Stimulated activated naive CD4-positive, alpha-beta T cell treated with Interleukin-2 at 50 U/mL for 16 hours (primary cell): ENCODE measurements at places on chromosomes 12 and 14.

GRCh38 chr14:99101855-99102461 lies 170.0 kb downstream of the BCL11B start:
- DNase-seq = no peak

- peak; percentile 1 for DNase-seq
These were observed 199.5 kb downstream of the ANO6 start for GRCh38 chr12:45415393-45415817.

DNA sequence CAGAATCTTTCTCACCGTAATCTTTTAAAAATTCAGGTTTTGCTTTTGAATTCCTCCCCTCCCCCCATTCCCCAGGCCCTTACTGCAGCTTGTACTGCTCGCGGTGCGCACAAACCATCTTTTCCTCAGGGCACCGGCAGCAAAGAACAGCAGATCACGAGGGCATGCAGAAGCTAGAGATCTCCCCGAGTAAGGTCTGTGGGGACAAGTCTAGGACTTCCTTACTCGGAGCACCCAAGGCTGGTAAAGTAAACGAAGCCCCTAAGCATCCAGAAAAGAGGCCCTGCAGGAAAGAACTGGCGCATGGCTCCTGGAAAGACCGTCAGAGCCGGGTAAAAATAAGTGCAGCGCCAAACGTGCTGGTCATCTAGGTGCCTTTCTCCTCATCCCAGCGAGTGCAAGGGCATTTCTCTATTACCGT lies 727 bp downstream of the LDHB start:
- peak; percentile 45 for DNase-seq

DNA sequence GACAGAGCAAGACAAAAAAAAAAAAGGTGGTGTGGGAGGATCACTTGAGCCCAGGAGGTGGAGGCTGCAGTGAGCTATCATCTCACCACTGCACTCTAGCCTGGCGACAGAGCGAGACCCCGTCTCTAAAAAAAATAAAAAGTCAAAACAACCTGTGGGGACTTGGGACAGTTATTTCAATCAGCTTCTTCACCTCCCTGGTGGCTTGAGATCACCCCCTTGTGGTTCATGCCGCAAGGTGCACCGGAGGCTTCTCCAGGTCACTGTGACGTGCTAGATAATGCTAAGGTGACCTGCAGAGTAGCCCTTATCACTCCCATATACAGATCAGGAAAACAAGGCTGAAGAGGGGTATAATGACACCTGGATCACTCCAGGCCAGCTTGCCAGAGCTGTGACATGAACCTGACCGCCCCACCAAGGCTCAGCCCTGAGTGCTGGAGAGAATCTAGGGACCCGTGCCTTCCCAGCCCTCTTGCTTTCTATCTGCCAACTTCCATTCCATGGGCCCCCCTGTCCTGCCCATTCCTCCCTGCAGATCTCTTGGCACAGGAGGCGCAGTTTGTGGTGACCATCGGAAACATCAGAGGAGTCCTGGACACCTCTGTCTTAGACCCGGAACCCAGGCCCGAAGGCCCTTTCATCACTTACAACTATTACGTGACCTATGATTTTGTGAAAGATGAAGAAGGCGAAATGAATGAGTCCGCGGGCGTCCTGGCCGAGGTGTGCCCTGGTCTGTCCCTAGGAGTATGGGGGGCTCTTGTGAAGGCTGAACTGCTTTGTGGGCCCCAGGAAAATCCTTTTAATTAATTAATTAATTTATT lies 8.1 kb downstream of the LRRC43 start:
- peak; percentile 56 for DNase-seq

DNA sequence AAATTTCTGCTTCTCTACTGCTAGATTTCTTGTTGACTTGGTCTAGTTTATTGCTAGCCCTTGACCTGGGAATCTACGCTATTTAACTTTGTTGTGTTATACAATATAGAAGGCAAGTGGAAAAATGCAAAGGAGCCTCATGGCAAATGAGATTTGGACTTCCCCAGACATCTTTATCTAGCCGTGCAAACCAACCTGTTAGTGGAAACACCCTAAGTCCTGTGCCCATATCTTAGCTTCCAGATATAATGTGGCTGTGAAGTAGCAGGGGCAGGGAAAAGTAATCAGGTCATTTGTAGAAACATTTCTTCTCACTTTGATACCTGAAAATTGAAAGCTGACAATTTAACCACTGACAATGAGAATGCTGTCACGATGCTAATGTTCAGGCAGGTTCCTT lies 90.7 kb upstream of the ATP2B1 start:
- DNase-seq = no peak

GRCh38 chr14:30054201-30054600 lies 126.6 kb upstream of the PRKD1 start:
- no peak for DNase-seq

DNA sequence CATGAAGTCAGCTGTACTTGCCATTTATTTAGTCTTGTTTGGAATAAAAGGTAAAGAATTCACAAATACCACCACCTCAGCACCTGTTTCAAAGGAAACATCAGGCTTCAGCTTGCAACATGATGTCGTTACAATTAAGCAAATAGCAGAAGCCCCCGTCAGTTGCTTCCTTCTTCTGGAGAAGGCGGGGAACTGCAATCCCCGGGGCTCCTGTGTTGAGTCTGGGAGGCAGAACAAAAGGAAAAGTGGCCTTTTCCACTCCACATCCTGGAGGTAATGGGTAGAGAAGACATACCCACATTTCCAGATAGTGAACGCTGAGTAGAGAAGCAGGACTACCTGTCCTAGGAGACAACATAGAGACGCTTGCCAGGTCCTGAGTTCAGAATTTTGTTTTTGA lies 92.8 kb downstream of the DNAH10 start:
- no peak for DNase-seq

GRCh38 chr14:104654119-104654518 lies 35.3 kb upstream of the INF2 start:
- DNase-seq = no peak

DNA sequence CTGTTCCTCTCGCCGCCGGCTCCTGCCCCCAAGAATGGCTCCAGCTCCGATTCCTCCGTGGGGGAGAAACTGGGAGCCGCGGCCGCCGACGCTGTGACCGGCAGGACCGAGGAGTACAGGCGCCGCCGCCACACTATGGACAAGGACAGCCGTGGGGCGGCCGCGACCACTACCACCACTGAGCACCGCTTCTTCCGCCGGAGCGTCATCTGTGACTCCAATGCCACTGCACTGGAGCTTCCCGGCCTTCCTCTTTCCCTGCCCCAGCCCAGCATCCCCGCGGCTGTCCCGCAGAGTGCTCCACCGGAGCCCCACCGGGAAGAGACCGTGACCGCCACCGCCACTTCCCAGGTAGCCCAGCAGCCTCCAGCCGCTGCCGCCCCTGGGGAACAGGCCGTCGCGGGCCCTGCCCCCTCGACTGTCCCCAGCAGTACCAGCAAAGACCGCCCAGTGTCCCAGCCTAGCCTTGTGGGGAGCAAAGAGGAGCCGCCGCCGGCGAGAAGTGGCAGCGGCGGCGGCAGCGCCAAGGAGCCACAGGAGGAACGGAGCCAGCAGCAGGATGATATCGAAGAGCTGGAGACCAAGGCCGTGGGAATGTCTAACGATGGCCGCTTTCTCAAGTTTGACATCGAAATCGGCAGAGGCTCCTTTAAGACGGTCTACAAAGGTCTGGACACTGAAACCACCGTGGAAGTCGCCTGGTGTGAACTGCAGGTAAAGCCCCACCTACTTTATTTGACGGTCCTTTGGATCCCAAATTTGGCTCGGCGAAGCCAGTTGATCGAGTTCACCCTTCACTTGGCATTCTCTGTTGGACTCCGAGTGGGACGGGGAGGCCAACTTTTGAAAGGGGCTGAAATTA lies 1.5 kb downstream of the WNK1 start:
- DNase-seq = peak; percentile 61

DNA sequence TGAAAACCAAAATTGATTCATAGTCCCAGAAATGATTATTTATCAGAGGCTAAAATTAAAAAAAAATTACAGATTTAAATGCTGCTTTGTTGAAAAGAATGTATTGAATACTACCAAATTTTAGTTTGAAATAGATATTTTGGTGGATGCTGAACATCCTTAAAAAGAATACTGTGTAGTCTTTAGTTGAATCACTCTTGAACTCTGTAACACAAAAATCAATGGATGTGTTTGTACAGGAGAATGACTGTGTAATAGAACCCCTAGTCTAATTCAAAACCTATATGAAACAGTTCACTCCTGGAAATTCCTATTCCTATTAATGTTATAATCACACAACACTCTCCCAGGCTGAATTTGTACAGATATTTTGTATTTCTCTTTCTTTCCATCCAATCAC lies 1.5 kb upstream of the TSPAN8 start:
- no peak for DNase-seq

DNA sequence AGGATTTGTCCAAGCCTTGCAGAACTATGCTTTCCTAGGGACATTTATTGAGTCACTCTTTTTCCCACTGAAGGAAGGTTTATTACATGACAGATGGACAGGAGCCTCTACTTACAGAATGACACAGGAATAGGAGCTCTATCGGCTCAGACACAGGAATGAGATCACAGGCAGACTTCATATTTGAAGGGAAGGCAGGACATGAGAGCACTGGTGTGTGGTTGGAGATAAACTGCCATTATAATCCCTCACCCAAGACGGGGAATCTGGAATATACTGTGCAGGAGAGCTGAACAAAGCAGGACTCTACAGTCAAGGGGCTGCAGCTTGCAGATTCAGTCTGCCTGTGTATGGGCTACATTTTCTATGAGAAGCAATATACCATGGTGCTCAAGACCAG lies 26.8 kb upstream of the IL22 start:
- no peak for DNase-seq

DNA sequence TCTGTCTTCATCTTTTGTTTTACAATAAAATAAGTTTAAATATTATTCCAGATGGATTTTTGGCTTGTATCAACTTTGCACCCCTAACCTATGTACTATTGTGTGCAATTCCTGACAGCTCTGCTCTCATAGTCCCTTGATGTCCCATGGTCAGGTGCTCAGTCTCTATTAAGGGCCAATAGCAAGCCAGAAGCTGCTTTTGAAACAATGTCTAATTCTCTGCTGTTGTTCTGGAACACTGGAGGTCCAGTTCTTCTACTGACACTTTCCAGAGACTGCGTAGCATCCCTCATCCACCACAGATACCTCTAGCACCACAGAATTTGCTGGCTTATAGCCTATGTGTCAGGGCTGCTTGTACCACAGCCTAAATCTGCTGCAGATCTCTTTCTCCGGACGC lies 74.6 kb downstream of the BRMS1L start:
- DNase-seq = no peak

- no peak for DNase-seq
These were observed 129.3 kb upstream of the HIF1A start for GRCh38 chr14:61565836-61566536.

GRCh38 chr14:32620724-32621123 lies 291.6 kb downstream of the AKAP6 start:
- no peak for DNase-seq

DNA sequence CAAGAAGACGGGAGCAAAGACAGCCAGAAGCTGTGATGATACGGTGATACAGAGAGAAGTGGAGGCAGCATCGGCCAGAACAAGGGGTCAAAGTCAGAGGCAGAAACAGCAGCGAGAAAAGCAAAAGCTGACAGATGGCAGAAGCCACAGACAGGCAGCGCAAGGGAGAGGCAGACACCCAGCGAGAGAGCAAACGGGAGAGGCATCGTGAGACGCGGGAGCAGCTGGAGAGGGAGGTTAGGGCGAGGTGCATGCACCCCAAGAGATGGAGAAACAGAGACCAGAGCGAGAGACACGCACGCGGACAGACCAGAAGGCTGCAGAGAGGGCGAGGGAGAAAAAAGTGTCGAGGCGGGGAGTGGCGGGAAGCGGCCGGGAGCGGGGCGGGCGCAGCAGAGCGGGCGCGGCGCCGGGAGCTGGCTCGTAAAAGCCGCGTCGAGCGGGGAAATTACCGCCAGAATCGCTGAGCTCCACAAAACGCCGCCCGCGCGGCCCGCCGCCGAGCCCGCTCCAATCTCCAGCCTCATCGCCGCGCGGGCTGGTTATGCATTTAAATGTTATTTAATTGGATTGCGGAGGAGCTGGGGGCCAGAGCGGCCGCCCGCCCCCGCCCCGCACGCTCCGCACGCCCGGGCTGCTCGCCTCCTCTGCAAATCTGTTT lies 15.6 kb downstream of the SMUG1 start:
- DNase-seq = no peak

DNA sequence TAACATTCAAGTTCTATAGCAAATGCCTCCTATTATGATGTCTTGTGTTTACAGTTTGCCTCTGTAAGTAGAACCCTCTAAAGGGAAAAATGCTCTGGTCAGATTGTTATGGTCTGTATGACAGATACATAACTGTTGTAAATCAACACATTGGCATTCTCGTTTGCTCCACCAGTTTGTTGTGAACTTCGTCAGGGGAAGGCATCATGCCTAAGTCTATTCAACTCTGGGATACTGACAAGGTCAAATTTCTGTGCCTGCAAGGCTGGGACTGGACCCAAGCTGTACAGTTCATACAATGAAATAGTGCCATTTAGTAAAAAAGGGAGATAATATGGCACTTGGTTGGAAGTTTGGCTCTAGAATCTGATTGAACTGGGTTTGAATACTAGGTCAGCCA lies 392.3 kb downstream of the RAD51B start:
- DNase-seq = no peak

- DNase-seq = no peak
These were observed 503.2 kb downstream of the MED13L start for GRCh38 chr12:115774148-115774895.

- no peak for DNase-seq
These were observed 3.9 kb upstream of the GSC start for GRCh38 chr14:94773655-94774343.

DNA sequence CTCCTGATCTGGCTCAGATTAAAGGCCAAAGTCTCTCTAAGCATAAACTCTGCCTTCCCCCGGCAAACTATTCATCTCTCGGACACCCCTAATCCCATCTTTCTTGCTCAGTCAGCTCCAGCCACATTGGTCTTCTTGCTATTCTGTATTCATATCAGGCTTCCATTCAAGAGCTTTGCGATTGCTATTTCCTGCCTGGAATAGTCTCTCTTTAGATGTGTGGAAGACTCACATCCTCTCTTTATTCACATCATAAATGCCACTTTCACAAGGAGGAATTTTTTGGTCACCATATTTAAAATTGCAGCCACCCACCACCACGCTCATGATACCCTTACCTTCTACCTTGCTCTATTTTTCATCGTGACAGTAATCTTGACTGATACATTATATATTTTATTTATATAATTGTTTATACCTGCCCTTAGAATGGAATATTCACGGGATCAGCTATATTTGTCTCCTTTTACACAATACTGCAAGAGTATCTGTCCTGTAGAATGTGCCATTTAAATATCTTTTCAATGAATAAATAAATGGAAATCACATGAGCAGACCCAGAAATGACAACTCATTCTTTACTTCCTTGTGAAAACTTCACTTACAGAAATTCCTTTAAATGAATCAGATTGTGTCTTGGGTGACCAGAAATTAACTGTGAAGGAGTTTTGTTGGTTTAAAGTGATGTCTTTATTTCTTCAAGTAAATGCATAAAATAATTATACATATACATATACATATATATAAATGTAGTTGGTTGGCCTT lies 780.6 kb upstream of the FLRT2 start:
- no peak for DNase-seq

DNA sequence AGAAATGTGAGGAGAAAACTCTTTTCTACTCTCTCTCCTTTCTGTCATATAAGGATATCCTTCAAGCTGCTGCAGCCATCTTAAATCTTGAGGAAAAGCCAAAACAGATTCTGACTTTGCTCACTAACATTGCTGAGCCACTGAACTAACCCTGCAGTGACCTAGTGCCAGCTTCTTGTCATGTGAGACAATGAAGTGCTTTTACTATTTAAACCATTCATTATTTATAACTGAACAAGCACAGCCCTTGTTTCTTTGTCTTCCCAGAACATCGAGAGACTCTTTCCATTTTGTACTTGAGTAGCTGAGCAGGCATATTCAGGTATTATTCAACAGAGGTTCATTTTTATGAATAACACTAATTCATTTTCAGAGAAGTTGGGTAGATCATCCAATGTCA lies 455.0 kb upstream of the TMPO start:
- DNase-seq = no peak
